ENCODE measurements at places on chromosomes 12 and 14.
A peak's percentile ranks its signal among the peaks of the same experiment; 100 is the strongest.

DNA sequence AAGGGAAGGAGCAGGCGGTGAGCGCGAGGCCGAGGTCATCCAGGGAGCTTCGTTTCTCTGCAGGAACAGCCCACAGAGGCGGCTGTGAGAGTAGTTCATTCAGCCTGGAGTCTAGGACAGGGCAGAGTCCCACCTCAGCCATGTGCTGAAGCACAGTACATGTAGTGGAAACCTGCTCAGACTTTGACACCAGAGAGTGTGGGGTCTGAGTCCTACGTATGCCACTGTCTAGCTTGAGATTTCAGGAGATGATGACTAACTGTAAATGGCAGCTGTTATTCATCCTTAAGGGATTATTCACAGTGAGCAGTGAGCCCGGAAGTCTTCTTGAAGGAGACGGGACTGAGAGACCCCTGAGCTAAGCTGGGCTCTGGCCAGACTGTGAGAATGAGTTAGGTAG is 938 bp upstream of the SLC6A13 start:
- DNase-seq, result no peak

DNA sequence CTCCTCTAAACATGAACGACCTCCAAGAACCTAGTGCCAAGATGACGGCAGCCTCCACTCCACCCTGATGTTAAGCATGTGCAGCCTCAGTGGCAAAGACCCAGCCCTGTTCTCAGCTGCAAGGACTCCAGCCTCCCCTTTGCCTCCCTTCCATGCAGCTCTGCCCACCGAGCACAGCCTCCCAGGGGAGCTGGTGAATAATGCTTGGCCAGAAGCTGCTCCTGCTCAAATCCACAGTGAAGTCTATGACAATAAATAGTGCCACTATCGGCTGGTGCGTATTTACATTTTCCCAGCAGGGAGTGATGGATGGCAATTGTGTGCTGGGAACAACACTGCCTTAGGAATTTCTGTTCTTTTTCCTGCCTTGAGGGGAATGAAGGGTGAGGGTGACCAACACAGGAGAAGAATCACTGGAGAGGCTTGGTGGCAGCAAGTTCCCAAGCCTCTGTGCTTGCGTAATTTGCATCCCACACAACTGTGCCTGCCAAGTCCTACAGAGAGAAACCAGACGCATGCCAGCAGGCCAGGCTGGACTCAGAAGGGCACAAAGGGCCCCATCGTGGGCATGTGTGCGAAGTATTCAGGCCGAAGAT is 29.9 kb upstream of the TC2N start:
- DNase-seq, result no peak

DNA sequence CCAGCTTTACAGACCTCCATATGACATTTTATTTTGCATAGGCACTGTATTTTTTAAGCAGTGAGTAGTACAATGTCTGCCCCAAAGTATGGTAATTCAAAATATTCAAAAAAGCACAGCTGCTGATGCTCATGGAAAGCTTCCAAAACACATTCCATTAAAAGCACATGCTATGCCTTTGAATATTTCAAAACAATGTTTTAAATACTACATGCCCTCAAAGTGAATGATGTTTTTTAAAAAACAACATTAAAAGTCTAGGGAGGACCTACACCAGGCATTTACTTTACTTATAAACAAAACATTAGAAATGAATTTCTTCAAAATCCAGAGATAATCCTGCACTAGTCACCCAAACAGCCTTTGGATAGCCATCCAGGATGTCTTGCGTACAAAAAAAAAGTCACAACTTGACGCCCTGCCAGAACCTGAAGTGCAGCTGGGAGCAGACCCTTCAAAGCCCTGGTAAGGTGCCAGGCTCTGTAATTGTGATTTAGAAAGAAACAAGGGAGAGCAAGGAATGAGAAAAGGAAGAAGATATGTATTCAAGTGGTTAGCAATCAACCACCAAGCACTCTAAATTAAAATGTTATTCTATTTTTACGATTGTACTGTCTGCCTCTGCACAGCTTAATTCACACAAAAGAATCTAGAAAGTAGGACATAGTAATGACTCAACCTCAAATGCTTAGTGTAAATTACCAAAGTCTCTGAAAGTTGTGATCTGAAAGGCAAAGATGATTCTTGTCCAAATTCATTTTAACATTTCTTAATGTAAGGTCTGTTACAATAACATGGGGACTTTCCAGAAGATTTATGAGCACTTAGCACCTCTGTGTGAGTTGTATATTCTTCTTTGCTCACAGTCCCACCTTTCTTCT is 31.9 kb downstream of the CEP83 start:
- DNase-seq, result no peak

DNA sequence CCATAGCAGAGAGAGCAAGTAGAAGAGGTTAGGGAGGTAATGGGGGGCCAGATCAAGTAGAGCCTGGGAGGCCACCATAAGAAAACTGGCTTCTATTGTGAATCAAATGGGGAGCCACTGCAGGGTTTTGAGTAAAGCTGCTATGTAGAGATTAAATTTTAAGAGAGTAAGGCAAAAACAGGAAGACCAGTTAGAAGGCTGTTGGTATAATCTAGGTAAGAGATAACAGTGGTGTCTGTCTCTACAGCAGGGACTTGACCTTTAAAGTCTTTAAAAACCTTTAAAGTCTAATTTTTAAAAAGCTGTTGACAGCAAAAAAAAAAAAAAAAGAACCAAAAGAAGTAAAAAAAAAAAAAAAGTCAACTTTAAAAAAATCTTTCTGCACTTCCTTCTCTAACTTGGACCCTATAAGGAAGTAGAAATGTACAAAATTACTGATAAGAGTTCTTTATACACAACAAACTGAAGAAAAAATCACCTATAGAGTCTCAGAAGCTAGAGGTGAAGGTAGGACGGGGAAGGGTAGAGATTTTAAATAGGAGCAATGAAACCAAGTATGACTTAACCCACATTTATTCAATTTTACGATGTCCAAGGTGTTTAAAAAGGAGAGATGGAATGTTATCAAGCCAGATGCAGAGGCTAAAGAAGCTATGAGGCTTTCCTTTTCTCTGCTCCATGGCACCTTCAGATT is 26.1 kb downstream of the SGPP1 start:
- no peak for DNase-seq

DNA sequence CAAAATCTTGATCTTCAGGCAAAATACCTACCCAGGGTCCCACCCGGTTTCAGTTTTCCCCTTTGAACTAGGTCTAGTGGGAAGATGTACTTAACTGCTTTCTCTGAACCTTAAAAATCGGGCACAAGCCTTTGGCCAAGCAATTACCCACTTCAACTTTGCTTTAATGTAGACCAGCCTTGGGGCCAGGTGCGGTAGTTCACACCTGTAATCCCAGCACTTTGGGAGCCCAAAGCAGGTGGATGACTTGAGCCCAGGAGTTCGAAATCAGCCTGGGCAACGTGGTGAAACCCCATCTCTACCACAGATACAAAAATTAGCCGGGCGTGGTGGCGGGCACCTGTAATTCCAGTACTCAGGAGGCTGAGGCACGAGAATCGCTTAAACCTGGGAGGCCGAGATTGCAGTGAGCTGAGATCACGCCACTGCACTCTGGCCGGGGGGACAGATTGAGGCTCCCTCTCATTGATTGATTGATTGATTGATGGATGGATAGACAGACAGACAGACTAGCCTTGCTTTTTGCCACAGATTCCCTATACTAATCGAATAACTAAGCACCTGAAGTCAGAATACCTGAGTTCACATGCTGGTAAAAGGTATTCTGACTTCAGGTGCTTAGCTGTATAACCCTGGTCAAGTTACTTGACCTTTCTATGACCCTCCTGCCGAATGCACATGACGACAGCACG is 1.9 kb downstream of the CLIP1 start:
- no peak for DNase-seq

- DNase-seq, result no peak
Measured at GRCh38 chr12:14126692-14127091, 145.3 kb upstream of the GRIN2B start.

GRCh38 chr12:124566161-124566996 is 1.0 kb downstream of the NCOR2 start:
- DNase-seq, result peak; percentile 70

- no peak for DNase-seq
Measured at GRCh38 chr14:33685698-33686097, 265.2 kb downstream of the EGLN3 start.

- DNase-seq, result peak; percentile 49
Measured at GRCh38 chr12:53205747-53206419, 1.2 kb downstream of the ITGB7 start.

GRCh38 chr12:22634883-22635282 is 9.9 kb downstream of the ETNK1 start:
- DNase-seq, result no peak

DNA sequence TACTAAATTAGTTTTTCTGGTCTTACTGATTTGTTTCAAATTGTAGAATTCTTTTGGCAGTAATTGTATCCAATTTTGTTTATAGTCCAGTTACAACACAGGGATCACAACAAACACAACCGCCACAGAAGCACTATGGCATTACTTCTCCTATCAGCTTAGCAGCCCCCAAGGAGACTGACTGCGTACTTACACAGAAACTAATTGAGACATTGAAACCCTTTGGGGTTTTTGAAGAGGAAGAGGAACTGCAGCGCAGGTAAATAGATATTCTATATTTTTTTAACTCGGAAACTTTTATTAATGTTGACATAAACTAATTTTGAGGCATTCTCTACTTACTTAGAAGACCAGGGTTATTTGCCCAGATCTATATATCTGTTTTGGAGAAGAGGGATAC is 17.8 kb downstream of the PAPOLA start:
- DNase-seq, result no peak

- DNase-seq, result no peak
Measured at GRCh38 chr12:80143537-80143936, 44.2 kb downstream of the OTOGL start.

GRCh38 chr12:69388371-69388770 is 28.8 kb downstream of the YEATS4 start:
- no peak for DNase-seq

GRCh38 chr12:25427337-25428249 is 125.5 kb downstream of the LMNTD1 start:
- no peak for DNase-seq

DNA sequence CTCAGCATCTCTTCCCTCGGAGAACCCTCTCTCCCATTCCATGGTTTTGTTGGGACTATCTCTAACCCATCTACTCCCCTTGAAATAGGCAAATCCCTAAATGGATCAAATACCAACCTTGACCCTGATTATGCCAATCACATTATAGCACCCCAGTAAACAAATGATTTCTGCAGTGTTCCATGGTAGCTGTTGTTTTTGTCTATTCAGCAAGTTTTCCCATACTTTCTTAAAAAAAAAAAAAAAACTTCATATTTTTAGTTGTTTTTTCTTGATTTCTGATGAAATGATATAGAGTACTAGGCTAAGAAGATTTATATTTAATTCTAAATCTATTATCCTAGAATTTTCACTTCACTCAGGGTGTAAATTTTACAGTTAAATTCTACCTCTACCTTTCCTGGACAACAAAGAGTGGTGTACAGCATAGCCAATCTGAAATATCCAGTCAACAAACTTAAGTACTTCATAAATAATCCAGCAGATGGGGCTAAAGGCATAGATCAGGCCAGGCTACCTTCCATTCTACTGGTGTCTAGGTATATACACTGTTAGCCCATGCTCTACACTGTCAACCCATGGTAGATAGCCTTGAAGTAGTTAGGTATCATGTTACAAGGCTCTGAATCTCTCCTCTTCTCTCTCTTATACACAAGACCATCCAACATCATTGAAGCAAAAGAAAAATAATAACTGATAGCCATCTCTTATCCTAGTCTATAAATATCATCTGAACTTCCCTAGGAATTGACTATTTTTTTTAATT is 82.2 kb downstream of the PLEKHG7 start:
- DNase-seq, result peak; percentile 22

GRCh38 chr12:32027684-32028365 is 68.6 kb downstream of the RESF1 start:
- DNase-seq, result no peak

DNA sequence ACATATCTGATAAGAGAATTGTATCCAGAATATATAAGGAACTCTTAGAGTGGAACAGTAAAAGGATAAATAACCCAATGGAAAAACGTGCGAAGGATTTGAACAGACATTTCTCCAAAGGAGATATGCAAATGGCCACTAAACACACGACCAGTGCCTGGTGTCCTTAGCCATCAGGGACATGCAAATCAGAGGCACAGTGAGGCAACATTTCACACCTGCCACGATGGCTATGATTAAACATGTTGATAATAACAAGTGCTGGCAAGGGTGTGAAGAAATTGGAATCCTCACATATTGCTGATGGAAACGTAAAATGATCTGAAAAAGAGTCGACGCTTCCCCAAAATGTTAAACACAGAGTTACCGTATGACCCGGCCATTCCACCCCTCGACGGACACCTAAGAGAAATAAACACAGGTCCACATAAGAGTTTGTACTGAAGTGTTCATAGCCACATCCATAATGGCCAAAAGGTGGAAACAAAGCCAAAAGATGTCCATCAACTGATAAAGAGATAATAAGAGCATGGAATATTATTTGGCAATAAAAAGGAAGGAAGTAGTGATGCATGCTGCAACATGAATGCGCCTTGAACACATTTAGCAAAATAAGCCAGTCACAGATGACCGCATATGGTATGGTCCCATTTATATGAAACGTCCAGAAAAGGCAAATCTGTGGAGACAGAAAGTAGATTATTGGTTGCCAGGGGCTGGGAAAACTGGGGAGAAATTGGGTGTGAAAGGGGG is 6.3 kb upstream of the TMEM121 start:
- no peak for DNase-seq

DNA sequence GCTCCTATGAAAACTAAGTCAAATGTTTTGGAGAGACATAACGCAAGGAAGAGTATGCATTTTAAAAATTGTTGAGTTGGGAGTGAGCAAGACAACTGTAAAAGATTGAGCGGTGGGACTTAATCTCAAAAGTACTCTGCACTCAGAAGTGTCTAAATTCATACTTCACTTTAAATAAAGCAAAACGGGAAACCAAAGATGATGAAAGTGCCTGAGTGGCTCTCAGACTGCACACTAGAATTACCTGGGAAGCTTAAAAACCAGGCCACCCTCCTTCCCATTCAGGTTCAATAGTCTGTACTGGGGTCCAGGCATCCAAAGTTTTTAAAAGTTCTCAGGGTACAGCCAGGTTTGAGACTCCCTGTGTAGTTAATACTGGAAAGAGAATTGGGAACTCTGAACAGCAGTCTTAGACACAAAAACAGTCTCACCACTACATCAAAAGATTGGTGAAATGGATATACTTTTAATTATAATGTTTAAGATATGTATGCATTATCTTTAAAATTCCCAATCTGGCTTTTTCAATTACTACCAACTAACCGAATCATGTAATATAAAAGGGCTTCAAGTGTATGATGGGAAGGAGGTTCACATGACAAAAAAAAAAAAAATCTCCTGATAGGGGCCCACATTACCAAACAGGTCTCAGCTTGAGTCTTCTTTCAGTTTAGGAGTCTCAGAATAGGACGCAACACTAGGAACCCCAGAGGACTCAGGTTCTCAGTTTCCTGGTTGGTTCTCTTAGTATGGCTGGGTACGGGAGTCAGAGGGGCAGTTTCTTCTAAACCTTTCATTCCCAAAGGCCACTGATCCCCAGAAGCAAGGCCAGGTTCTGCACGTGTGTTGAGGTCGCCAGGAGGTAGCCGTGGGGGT is 1.0 kb downstream of the HOMEZ start:
- DNase-seq, result no peak
